AG08396 (cell line): ENCODE measurements at places on chromosomes 11 and 22.

GRCh38 chr11:16841984-16842383, 103.5 kb downstream of the C11orf58 start:
- no peak for DNase-seq

DNA sequence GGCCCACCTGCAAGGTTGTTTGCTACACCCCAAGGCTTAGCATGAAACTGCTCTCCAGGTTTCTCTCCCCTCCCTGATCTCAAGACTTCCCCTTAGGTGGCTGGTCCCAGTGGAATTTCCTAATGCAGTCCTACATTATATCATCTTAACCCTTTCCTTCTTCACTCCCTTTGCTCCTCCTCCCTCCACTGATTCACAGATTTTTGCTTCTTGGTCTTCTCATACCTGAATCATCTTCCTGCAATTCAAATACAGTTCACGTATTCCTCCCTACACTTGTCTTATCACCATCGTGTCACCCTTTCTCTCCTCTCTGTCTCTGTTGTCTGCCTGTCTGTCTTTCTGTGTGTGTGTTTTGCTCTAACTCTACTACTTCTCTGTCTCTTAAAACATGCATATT, 17.0 kb downstream of the MMP10 start:
- DNase-seq, result no peak

GRCh38 chr22:47692811-47693210, 930.4 kb downstream of the TBC1D22A start:
- DNase-seq, result no peak

GRCh38 chr11:8839957-8840945, 70.7 kb upstream of the AKIP1 start:
- no peak for DNase-seq

DNA sequence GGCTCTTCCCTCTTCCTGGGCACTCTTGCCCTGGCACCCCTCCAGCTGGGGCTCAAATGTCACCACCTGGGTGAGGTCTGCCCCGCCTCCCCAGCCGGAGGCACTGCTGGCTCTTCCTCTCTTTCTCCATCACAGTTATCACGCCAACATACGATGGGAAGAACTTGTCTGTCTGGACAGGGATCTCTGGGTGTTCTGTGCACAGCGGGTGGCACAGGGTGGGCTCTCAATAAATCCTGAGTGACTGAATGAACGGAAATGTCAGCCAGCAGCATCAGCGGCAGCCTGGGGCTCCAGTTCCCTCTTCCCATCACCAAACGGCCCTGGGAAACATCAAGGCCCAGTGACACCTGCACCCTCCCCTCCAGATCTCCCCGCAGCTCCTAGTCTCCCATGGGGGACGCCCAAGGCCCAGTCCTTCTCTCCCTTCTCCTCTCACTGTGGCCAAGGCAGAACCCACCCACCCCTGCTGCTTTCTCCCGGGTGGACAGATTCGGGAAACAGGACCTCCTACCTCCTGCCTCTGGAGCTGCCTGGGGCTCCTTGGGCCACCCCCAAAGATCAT, 440 bp upstream of the SLC25A45 start:
- DNase-seq, result no peak

DNA sequence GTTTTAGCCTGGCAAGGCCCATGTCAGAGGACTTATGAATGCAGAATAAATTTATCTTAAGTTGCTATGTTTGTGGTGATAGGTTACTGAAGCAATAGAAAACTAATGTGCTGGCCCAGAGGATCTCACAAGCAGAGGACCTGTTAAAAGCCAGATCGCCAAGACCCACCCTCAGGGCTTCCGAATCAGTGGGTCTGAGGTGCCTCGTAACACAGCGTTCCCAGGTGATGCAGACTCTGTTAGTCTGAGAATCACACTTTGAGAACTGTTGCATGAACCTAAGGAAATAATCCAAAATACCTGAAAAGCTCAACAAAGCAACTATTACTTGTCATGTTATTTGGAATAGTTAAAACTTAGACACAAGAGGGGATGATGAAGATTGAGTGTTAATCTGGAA, 6.7 kb upstream of the SCARF2 start:
- DNase-seq, result no peak
